ENCODE measurements at places on chromosomes 11 and 22. TPM values are rescaled to one million over a fixed set of nuclear protein-coding genes. Genes with fewer than 3 reads are reported as not detected.

DNA sequence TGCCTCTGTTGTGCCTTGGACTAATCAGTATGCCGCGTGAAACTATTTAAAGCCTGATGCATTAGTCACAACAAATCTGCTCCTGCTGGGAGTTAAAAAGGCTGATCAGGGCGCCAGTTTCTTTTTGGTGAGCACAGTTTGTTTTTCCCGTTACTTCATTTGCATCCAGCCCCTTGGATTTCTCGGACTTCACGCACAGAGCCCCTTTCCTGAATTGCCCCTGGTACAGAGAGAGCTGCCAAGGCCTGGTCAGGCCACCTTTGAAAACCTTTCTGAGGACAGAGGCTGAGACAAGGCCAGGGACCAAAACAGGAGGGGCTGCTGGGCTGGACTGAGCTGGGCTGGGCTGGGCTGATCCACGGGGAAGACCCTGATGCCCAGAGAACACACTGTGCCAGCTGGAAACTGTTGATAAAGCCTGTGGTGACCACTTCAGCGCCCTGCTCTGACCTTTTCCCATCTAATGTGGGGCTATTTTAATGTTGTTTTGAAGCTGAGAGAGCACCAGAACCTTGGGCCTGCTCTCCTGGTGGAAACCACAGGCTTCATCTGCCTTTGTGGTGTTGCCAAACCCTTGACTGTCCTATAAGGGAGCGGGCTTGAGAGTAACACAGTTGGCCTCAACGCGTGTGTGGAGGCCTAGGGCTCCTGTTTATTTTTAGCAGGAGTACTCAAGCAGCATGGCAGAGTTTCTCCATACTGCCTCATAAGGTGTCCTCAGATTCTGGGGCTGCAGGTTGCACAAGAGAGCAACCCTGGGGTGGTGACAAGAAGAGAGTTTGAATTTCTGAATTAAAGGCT lies 44.2 kb downstream of the NAV2 start:
- DNase-seq = no peak
- H3K4me1 ChIP-seq = no peaks in the 10 kb centered on the region
- no peak overlapping the region for H3K4me3 ChIP-seq
- no peaks in the 10 kb centered on the region for H3K36me3 ChIP-seq
- H3K27me3 ChIP-seq = no peaks in the 10 kb centered on the region

- no peak for DNase-seq
- no peak overlapping the region for H3K27ac ChIP-seq
- peak overlapping the region; percentile 82 for H3K4me3 ChIP-seq
Measured at GRCh38 chr22:29883775-29884097, 762 bp downstream of the MTMR3 start.

GRCh38 chr11:130813196-130813595 lies 103.1 kb downstream of the SNX19 start:
- H3K27me3 ChIP-seq = peaks cover 16% of the 10 kb centered on the region
- no peak overlapping the region for H3K4me3 ChIP-seq
- H3K36me3 ChIP-seq = no peaks in the 10 kb centered on the region
- no peaks in the 10 kb centered on the region for H3K4me1 ChIP-seq
- no peak for DNase-seq

- no peaks in the 10 kb centered on the region for H3K4me1 ChIP-seq
- no peaks in the 10 kb centered on the region for H3K36me3 ChIP-seq
- H3K27ac ChIP-seq = no peak overlapping the region
- no peak overlapping the region for H3K4me3 ChIP-seq
- no peak for DNase-seq
Measured at GRCh38 chr11:32643526-32643925, 59.9 kb downstream of the EIF3M start.

DNA sequence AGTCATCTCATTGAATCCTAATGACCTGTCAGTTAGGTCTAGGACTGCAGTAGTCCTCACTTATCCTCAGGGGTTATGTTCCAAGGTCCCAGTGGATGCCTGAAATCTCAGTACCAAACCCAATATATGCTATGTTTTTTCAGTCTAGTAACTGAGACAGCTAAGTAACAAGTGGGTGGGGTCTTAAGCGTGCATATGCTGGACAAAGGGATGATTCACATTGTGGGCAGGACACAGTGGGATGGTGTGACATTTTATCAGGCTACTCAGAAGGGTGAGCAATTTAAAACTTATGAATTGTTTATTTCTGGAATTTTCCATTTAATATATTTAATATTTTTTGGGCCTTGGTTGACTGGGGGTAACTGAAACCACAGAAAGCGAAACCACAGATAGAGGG lies 29.0 kb downstream of the DDX10 start:
- H3K4me1 ChIP-seq = no peaks in the 10 kb centered on the region
- DNase-seq = no peak
- H3K27ac ChIP-seq = no peak overlapping the region
- H3K36me3 ChIP-seq = peaks cover 54% of the 10 kb centered on the region

PLEKHA7 gene
- total RNA-seq = 5.2 TPM
